D341Med (cell line): ENCODE measurements at places on chromosomes 1 and 21.

DNA sequence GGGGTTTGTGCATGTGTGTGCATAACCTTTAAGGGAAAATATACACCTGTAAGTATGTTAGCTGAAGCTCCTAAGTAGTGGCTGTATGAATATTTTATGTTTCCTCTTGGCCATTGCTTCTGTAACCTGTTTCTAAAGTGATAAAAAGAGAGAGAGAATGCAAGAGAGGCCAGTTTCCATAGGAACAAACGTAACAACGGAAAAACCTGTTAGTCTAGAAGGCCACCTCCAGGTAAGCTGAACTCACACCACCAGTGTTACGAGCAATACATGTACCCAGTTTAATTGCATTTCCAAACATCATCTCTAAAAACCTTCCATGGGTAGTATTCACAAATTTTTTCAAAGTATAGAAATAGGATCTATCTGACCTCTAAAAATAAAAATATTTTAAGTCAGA lies 63.1 kb downstream of the PLPPR4 start:
- no peak for DNase-seq

DNA sequence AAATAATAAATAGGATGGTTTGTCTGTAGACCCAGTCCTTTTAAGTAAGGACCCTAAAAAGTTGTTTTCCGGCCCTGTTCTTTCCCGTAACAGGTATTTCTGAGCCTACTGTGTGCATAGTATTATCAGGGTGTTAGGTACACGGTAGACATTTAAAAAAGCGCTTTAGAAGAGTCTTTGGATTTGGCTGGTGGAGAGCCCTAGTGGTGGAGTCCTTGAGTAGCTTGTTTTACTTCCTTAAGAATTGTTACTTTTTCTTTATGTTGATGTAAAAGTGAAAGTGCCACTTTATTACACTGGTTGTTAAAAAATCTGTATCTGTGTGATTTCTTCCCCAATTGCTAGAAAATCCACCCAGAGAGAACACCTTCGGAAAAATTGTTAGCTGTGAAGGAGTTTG lies 36.8 kb downstream of the SMYD2 start:
- no peak for DNase-seq

DNA sequence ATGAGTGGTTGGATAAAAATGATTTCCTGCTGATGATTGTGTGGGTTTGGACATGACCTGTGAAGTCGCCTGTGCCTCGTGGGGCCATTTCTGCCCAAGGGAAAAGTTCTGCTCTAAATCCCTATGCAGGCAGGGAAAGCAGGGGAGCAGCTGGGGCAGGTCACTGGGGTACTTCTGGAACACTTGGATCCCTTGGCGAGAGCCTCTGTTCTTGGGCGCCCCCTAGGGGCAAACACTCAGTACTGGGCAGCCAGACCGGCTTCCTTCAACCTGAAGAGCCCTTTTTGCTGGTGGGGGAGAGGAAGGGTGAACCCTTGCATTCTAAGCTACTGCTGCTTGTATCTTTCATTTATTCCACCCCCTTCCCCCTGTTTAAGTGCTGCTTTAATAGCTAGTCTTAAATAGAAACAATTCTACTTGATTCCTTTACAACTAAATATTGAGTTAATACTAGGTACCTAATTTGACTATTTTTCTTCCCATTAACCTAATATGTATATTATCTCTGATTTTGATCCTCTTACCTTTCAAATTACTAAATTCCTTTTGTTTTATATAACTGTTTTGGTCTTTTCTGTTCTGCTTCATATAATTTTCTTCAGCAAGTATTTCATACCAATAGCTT lies 5.1 kb upstream of the CLEC20A start:
- peak; percentile 91 for DNase-seq

DNA sequence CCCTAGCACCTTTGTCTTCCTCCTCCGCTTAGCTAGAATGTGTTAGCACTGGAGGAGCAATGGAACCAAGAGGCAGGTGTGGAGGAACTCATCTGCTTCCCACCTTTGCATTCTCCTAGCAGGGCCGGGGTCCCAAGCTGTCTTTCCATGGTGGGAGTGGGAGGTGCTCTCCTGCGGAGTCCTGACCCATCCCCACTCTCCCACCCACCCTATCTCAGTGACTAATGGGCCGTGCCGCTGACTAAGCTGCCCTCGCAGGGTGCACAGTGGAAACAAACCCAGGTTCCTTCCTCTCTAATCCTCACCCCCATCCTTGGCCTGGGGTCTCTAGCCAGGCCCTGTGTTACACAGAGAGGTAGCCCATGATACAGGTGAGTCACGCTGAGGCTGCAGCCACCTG lies 177.5 kb downstream of the HIVEP3 start:
- DNase-seq = no peak

DNA sequence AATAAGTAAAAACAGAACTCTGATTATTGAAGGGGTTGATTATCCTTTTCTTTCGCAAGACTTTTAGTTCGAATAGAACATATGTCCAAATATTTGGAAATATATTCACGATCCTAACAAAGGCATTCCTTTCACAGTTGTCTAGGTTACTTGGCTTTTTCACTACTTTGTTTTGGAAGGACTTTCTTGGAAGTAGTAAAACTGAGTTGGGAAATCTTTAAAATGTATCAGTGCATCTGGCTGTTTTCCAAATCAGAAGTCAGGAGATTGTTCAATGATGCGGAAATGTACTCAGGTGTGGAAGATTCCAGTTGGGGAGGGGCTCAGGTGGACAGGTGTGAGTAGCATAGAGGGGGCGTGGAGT lies 67.1 kb downstream of the SH3BGR start:
- no peak for DNase-seq

GRCh38 chr1:54403808-54404261 lies 2.4 kb downstream of the SSBP3 start:
- DNase-seq = no peak

- no peak for DNase-seq
Measured at GRCh38 chr1:110057963-110058518, 12.4 kb downstream of the ALX3 start.

- no peak for DNase-seq
Measured at GRCh38 chr1:240866724-240867123, 254.8 kb upstream of the GREM2 start.

- no peak for DNase-seq
Measured at GRCh38 chr1:68197461-68197860, 34.9 kb downstream of the WLS start.

GRCh38 chr1:53366901-53367502 lies 39.1 kb upstream of the LRP8 start:
- peak; percentile 9 for DNase-seq

DNA sequence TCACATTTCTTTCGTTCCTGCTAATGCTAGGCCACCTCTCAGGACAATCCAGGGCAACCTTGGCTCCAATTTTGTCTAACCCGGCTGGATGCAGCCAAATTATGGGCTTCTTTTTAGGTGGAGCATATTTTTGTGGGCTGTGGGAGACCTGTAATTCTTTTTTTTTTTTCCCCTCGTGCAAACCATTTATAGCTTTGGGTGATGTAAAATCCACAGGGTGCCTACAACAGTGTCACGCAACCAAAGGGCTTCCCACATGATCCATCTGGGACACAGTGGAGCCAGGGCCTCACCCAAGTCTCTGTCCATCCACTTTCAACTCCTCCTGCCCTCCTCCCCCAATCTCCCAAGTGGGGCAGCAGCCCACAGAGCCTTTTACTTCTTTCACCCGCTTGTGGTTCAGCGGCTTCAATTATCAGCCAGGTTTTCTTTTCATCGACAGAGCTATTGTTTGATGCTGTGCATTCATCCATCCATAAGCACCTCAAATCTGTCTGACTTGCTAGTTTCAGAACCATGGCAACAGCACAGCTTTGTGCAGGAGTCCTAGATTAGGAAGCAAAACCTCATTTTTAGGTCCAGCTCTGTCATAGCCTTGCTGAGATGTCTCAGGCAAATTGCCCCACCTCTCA lies 10.0 kb upstream of the OVAAL start:
- no peak for DNase-seq

DNA sequence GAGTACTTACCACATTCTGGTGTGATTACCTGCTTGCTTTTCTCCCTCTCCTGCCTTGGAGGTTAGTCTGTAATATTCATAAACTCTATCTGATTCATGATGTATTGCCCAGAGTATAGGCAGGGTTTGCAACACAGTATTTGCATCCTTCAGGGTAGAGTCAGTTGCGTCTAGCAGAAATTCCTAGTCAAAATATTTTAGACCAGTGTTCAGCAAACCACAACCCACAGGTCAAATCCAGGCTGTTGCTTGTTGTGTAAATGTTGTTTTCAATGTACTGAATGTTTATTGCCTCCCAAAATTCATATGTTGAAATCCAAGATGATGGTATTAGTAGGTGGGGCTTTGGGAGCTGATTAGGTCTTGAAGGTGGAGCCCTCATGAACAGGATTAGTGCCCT lies 82.9 kb downstream of the NGF start:
- DNase-seq = no peak

DNA sequence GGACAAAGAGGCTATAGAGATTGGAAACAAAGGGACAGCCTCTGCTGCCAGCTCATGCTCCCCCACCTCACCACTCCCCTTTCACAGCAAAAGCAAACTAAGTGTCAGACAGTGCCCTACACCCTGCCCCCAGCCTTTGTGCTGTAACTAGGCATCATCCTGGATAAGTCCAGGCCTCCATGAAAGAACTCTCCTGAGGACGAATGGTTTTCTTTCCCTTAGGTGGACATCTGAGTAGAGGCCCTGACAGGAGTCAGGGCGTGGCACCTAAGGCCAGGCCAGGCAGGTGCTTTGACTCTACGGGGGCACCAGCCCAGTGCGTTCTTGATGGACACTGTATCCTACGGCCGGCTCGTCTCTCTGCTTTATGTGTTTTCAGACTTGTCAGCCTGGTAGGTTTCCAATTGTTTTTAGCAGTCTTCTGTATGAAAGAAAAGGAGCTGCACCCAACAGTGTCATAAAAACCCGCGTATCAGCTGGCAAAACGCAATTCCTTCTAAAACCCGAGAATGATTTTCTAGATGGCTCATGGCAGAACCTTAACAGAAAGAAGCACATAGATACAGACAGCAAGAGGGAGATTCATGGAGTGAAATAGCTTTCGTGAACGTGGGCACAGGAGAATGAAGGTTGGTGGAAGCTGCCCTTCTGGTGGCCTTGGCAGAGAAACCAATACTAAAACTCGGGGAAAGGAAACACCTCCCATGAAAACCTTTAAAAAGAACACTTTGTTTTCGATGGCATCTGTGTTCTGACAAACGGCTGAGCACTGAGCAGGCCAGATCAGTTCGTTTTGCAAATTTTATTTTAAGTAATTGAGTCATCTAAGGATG lies 51.7 kb upstream of the AJAP1 start:
- DNase-seq = no peak

DNA sequence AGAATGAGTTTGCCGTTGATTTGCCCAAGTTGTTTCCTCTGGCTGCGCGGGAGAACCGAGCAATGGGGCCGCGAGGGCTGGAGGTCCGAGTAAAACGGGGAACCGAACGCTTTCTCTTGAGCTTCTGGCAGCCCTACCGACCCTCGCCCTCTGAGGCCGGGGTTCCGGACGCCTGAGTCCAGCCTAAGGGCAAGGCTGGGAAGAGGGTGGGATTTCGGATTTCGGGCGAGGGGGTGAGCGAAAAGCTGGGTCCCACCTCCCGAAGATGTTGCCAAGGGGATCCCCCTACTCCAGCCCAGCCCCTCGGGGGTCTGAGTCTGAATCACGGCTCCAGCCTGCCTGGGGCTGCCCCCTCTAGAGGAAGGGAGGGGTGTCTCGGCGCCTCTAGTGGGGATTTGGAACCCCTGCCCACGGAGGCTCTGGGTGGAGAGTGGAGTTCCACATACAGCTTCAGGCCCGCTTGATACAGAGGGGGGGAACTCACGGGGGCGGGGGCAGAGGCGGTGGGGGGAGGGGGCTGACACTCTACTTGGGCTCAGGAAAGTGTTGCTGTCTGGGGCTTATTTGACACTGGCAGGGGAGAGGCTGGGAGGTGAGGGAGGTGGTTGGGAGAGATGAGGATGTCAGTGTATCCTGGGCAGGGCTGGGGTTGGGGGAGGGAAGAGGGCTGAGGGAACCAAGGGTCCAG lies 617 bp downstream of the KIRREL1 start:
- no peak for DNase-seq

DNA sequence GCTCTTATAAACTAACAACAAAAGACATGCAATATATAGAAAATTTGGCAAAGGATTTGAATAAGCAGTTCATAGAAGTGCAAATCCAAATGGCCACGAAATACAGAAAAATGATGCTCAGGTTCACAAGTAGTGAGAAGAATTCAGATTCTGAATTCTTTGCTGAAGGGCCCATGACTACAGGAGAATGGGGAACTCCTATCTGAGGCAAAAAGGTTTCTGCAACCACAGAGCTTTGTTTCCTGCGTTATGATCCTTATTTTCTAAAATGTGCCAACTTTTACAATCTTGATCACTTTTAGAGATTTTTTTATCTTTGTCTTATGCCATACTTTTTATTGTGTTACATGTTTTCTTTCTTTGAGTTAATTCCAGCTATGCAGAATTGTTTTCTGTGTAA lies 91.3 kb downstream of the ITSN1 start:
- no peak for DNase-seq

- no peak for DNase-seq
Measured at GRCh38 chr1:89553157-89553556, 28.5 kb downstream of the LRRC8B start.

- DNase-seq = no peak
Measured at GRCh38 chr21:26583769-26584168, 10.7 kb upstream of the CYYR1 start.

DNA sequence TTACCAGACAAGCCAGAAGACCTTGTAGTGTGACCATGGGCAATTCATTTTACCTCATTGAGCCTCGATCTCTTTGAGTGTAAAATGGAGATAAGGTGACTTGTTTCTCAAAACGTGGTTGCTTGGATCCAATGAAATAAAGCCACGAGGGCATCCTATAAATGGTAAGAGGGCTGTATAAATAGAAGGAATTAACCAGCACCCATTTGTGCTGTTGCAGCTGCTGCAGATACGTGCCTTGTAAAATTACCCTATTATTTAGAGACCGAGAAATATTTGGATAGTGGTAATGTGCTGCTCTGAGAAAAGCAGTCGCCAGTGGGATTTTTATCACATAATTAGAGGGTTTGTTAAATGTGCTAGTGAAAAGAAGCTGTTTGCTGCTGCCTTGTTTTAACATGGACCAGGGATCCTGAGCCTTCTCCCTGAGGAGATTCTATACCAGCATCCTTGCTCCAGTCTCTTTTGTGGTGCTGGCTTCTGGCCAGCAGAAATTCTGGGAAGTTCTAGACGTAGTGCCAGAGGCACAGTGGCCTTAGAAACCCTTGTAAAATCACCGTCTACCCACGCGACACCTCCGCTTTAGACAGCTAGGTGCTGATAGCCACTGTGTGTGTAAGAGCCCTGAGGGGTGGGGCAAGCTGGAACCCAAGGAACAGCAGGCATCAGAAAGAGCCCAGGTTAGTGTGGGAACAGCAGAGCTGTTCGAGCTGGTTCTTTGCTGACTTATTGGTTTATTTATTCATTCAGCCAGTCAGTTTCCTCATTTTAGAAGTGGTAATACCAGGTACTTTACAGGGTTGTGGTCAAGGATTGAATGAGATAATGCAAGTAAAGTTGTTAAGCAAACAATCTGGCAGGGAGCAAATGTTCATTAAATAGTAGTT lies 137.5 kb downstream of the NOS1AP start:
- no peak for DNase-seq

- DNase-seq = no peak
Measured at GRCh38 chr1:16134066-16134801, 21.6 kb downstream of the EPHA2 start.

- no peak for DNase-seq
Measured at GRCh38 chr1:4124631-4125145, 224.6 kb upstream of the C1orf174 start.
